CD4-positive, CD25-positive, alpha-beta regulatory T cell (primary cell): ENCODE measurements at places on chromosomes 4 and X. TPM values are rescaled to one million over a fixed set of nuclear protein-coding genes. Genes with fewer than 3 reads are reported as not detected.

DNA sequence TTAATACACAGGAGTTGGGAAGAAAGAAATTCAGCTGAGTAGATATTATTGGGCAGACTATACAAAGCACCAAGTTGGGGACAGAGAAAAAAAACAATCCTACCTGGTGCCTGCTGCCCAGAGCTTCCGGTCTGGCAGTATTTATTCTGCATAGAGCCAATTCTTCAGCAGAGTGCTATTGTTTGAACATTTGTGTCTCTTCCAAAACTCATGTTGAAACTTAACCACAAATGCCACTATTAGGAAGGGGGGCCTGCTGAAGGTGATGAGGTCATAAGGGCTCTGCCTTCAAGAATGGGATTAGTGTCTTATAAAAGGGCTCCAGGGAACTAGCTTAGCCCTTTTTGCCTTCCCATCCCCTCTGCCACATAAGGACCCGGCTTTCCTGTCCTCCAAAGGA, 136.2 kb downstream of the EVC2 start:
- H3K27ac ChIP-seq = no peak overlapping the region
- DNase-seq = no peak
- H3K36me3 ChIP-seq = no peaks in the 10 kb centered on the region
- H3K4me1 ChIP-seq = no peaks in the 10 kb centered on the region
- no peaks in the 10 kb centered on the region for H3K27me3 ChIP-seq

GRCh38 chr4:106496061-106496460, 127.5 kb upstream of the GIMD1 start:
- H3K36me3 ChIP-seq = no peaks in the 10 kb centered on the region
- H3K27ac ChIP-seq = no peak overlapping the region
- DNase-seq = no peak
- no peaks in the 10 kb centered on the region for H3K27me3 ChIP-seq
- no peak overlapping the region for H3K4me3 ChIP-seq

DNA sequence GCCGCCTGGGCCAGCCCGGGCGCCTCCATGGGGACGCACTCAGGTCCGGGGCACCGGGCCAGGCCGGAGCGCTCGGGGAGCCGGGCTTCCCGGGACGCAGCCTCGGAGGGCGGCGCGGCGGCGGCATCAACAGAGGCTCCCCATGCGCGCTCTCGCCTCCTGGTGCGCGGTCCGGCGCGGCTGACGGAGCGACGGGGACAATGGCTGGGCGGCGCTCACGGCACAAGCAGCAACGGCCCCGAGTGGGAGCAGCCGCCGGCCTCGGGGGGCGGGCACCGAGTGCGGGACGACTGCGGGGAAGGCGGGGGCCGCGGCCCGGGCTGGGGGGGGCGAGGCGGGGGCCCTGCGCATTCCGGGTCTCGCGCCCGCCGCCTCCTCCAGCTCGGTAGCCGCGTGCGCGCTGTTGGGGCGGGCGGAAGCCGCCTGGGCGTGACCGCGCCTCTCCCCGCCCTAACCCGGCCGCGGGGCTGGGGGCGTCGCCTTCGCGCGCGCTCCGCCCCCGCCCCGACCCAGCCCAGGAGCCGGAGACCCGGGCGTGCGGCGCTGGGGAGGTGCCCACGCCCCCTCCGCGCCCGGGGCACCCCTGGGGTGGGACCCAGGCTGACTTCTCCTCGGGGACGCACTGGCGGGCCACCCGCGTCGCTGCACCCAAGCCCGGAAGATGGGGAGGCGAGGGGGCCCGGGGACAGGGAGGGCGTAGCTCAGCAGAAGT, at the start of gene PRKX:
PRKX (minus strand) TSS at position 425 of the 712 bp plus-strand sequence; CDS start at position 29, 396 bp downstream.
- H3K4me1 ChIP-seq = peaks cover 19% of the 10 kb centered on the region
- peak within 1 kb of the TSS; percentile 82 for H3K4me3 ChIP-seq
- H3K27me3 ChIP-seq = no peaks in the 10 kb centered on the region
- no peaks in the 10 kb centered on the region for H3K36me3 ChIP-seq
- peak; percentile 84 for DNase-seq
- H3K27ac ChIP-seq = peak within 1 kb of the TSS; percentile 43

- H3K4me1 ChIP-seq = no peaks in the 10 kb centered on the region
- H3K4me3 ChIP-seq = no peak overlapping the region
- H3K36me3 ChIP-seq = no peaks in the 10 kb centered on the region
- no peak overlapping the region for H3K27ac ChIP-seq
- no peak for DNase-seq
- no peaks in the 10 kb centered on the region for H3K27me3 ChIP-seq
These were observed 113.6 kb downstream of the CNKSR2 start for GRCh38 chrX:21487832-21488231.

DNA sequence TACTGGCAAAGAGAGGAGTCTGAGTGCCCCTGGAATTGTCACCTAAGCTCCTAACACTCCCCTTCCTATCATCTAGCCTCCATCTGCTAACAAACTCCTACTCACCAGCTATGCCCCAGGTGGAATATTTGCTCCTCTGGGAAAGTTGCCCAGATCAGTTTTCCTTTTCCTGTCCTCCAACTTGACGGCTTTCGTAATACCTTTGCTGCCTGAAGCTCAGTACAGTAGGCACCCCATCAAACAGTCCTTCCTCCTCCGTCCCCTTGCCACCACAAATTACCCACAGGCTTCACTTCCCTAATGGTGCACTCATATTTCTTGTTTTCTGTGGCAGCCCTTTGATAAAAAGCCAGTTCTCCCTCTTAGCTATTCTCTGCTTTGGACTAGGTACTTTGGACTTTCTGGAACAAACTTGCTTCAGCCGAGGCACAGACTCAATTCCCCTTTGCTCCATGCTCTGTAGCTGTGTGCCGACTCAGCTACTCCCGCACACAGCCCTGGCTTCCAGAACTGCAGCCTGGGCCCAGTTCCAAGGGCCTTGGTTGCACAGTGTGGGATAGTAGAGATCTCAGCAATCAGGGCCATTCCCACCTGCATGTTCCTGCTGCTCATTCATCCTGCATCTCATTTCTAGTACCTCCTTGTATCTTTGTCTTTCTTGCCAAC, 605.1 kb downstream of the BCOR start:
- H3K4me3 ChIP-seq = no peak overlapping the region
- no peak overlapping the region for H3K27ac ChIP-seq

DNA sequence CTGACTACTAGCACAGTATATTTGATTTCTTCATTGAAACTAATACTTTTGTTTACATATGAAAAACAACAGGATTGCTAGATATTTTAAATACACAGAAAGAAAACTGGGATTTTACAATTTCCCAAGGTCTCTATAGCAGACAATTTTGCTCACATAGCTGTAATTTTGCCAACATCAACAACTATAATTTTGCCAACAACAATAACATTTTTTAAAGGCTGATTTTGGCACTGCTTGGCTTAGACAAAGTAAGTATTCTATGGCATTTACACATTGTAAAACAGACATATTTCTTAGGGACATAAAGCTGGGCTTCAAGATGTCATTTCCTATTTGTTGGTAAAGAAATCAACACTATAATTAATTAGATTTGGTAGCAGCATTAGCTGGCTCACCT, 922.1 kb downstream of the RAB28 start:
- no peaks in the 10 kb centered on the region for H3K36me3 ChIP-seq
- no peak overlapping the region for H3K4me3 ChIP-seq
- no peaks in the 10 kb centered on the region for H3K4me1 ChIP-seq
- no peaks in the 10 kb centered on the region for H3K27me3 ChIP-seq
- DNase-seq = no peak
- H3K27ac ChIP-seq = no peak overlapping the region

GRCh38 chrX:47229427-47229826, 3.4 kb upstream of the USP11 start:
- peaks cover 28% of the 10 kb centered on the region for H3K36me3 ChIP-seq
- H3K4me3 ChIP-seq = no peak overlapping the region
- no peaks in the 10 kb centered on the region for H3K27me3 ChIP-seq
- H3K4me1 ChIP-seq = peaks cover 11% of the 10 kb centered on the region

DNA sequence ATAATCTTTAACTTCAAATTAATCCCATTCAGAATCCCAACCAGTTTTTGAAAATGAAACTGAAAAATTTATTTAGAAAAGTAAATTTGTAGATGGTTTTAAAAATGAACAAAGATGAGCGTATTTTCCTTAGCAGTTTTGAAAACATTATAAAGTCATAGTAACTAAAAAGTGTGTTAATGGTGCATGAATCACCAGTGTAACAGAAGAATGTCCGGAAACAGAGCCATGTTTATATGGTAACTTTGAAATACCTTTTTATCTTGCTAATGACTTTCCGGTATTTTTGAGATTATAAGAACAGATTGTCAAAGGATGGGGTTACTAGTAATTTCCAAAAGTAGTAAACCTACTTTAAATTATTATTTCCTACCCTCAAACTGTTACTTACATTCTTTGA, 145.9 kb downstream of the IRS4 start:
- no peak for DNase-seq
- H3K36me3 ChIP-seq = no peaks in the 10 kb centered on the region
- H3K27me3 ChIP-seq = no peaks in the 10 kb centered on the region
- H3K27ac ChIP-seq = no peak overlapping the region

DNA sequence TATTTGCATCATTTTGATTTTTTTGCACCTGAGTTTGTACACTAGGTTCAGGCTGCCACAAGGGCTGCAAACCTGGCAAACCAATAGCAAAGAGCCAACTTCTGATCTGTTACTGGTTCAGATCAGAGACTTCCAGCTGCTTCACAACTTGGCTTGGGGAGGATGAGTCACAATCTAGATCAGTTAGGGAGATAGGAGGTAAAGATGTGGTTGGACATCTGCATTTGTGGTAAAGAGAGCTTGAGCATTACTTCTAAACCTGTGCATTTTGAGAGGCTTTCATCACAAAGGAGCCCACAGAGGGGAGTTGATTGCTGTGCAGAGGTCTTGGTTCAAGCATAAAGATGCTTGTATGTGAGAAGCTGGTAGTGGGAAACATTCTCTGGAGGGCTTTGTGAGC, 34.5 kb downstream of the LINC00632 start:
- H3K27ac ChIP-seq = no peak overlapping the region
- no peaks in the 10 kb centered on the region for H3K27me3 ChIP-seq
- H3K4me3 ChIP-seq = no peak overlapping the region
- no peaks in the 10 kb centered on the region for H3K4me1 ChIP-seq
- peak; percentile 3 for DNase-seq

DNA sequence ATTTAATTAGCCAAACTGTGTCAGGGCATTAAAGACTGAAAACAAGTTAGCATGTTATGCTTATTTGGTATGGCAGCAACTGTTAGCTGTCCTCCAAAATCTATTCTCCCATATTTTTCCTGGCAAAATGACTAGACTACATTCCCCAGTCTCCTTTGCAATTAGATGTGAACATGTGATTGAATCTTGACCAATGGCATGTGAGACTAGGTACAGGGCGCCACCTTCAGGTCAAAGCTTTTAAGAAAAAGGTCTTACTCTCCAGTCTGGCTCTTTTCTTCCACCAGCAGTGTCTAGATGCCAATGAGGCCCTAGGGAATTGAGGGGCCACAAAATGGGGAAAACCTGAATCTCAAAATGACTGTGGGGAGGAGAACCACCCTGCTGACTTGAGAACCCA, 408.2 kb downstream of the SMARCA1 start:
- no peak overlapping the region for H3K4me3 ChIP-seq
- H3K4me1 ChIP-seq = no peaks in the 10 kb centered on the region
- DNase-seq = no peak
- no peaks in the 10 kb centered on the region for H3K27me3 ChIP-seq
- no peak overlapping the region for H3K27ac ChIP-seq

GRCh38 chr4:84792366-84793301, 173.9 kb downstream of the WDFY3 start:
- H3K36me3 ChIP-seq = no peaks in the 10 kb centered on the region
- H3K27me3 ChIP-seq = no peaks in the 10 kb centered on the region
- H3K27ac ChIP-seq = no peak overlapping the region
- H3K4me1 ChIP-seq = no peaks in the 10 kb centered on the region

- no peaks in the 10 kb centered on the region for H3K27me3 ChIP-seq
- H3K36me3 ChIP-seq = no peaks in the 10 kb centered on the region
- no peak overlapping the region for H3K27ac ChIP-seq
- no peak for DNase-seq
- no peaks in the 10 kb centered on the region for H3K4me1 ChIP-seq
These were observed 142.1 kb upstream of the USP9X start for GRCh38 chrX:40943093-40943641.

DNA sequence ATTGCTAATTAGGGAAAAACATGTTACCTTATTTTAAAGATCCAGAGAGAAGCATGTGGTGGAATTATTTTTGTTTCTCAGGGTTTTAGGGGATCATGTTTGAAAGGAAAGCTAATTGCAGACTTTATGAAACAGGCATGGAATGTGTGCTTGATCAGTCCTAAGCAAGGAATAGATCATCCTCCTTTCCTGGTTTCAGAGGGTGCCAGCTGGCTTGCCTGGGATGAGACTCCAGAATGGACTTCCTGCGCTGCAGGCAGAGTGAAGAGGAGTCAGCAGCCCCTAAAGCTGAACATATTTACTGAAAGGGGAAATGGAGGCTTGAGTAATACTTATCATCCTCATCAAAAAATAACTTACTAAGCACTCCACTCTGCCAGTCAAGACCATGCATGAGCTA, 13.3 kb downstream of the FGF5 start:
- DNase-seq = no peak
- H3K4me3 ChIP-seq = no peak overlapping the region
- no peaks in the 10 kb centered on the region for H3K4me1 ChIP-seq
- H3K27ac ChIP-seq = no peak overlapping the region
- peaks cover 10% of the 10 kb centered on the region for H3K27me3 ChIP-seq
- H3K36me3 ChIP-seq = no peaks in the 10 kb centered on the region

- H3K27me3 ChIP-seq = no peaks in the 10 kb centered on the region
- peak overlapping the region; percentile 62 for H3K4me3 ChIP-seq
- peak; percentile 21 for DNase-seq
- H3K4me1 ChIP-seq = peaks cover 3% of the 10 kb centered on the region
- no peaks in the 10 kb centered on the region for H3K36me3 ChIP-seq
- H3K27ac ChIP-seq = no peak overlapping the region
These were observed 691 bp downstream of the MAGED1 start for GRCh38 chrX:51893931-51894696.

DNA sequence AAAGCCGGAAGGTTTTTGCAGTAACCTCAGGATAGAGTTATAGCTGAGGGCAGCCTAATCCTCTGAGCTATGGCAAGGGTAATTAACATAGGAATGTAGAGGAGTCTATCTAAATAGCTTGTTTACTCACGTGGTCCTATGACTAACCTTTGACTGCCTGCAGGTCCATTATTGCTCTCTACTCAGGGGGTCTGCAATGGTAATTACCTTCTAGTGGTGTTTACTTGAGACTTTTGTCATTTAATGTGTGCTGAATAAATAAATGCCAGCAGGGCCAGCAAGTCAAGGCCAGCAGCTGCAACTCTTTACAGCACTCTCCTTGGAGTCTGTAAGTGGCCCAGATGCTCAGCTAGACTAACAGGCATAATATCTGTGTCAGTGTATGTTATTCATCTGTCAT, 212.7 kb upstream of the FMR1 start:
- no peaks in the 10 kb centered on the region for H3K4me1 ChIP-seq
- no peak overlapping the region for H3K27ac ChIP-seq
- H3K36me3 ChIP-seq = no peaks in the 10 kb centered on the region
- no peak for DNase-seq

The FAM241A gene
- total RNA-seq = 3.9 TPM

The GLRB gene
- total RNA-seq = not detected

The TMPRSS11D gene
- not detected for total RNA-seq

The ZNF141 gene
- 17.3 TPM for total RNA-seq

The WNK3 gene
- not detected for total RNA-seq

The FGFR3 gene
- total RNA-seq = 0.25 TPM
